ENCODE measurements at places on chromosomes 7 and 10.

DNA sequence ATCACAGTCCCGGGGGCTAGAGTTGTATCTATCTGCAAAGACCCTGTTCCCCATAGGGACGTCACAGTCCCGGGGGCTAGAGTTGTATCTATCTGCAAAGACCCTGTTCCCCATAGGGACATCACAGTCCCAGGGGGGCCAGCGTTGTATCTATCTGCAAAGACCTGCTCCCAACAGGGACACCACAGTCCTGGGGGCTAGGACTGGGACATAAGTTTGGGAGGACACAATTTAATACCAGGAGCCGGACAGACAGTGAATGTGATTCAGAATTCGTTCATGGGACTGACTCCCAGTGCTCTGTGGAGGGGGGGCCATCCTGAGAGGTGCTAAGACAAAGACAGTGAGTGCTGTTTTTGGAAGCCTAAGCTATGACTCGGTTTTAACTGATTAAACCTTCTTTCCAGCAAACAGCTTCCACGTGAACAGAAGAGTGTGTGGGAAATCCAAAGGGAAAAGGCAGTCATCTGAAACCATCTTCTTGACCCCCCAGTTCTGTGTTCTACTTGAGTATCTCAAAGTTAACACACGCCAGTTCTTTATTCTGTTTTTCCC, 153.0 kb downstream of the DIP2C start:
- no peak for DNase-seq

DNA sequence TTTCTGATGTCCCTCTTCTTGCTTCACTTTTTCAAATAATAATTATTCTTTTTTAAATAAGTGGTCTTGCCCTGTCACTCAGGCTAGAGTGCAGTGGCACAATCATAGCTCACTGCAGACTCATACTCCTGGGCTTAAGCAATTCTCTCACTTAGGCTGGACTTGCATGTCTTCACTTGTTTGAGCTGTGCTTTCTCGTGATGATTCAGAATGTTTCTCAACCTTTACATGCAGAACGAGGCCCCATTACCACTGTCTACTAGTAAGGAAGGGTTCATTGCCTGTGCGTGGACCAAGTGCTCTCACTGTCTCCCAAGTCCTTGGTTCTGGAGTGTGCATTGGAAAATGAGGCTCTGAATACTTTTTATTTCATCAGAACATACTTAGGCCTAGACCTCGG, 468.6 kb upstream of the COBL start:
- DNase-seq = no peak

DNA sequence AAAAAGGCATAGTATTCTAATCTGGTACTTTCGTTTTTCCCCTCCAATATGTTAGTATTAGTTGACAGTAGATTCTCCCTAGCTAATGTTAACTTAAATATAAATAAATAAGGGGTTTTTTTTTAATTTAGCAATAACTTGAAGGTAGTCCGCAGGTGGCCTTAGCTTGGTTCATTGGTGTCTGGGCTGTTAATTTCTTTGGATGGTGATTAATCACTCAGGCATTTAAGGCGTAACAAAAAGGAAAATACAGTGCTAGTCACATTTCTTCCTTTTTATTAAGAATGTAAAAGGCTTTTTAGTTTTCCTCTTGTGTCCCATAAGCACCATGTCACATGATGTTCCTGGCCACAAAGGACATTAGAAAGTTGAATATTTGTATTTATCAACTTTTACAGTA, 161.0 kb upstream of the POT1 start:
- DNase-seq = no peak

DNA sequence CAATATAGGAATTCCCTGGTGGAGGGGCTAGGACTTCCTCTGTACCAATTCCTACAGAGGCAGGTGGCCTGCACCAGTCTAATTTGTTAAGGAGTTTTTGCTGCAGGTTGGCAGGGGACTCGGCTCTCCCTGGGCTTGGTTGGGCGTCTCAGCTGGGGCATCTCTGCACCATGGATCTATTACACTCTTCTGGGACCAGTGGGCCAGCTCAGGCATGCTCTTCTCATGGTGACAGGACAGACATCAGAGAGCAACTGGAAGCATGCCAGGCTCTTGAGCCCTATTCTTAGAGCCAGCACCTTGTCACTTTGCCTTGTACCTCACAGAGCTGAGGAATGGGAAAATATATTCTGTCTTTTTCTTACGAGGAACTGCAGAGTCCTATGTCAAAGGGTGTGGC, 74.6 kb downstream of the SH2D4B start:
- no peak for DNase-seq

- peak; percentile 36 for DNase-seq
These were observed 779 bp downstream of the C1QL3 start for GRCh38 chr10:16520900-16521299.

DNA sequence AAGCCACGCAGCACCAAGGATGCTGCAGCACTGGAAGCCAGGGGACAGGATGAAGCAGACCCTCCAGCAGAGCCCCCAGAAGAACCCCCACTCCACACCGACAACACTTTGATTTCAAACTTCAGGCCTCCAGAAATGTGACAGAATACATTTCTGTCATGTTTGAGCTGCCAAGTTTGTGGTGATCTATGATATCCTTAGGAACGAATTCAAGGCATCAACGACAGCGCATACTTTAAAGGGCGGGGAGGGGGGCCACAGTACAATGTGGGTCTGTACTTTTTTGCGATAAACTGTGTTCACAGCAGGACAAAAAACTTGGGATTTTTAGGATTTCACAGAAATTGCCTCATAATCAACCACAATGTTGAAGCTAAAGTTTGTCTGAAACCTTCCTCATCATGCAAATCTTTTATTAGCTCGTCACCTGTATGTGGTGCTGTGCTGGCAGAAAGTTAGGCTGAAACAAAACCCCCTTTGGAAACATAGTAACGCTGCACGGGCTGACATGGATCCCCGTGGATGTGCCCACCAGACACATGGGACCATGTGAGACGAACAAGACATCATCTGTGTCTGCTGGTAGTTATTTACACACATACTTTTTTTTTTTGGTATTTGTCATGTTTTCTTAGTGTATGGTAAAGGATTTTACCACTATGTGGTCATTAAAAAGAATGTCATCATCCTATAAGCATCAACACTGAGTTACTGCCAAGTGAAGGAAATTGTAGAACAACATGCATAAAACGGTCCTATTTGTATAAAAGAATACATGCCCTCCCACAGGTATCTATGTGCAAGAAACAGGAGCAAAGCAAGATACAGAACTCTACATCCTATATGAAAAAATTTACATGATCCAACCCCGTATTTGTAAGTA, 113.3 kb upstream of the AFAP1L2 start:
- no peak for DNase-seq

- no peak for DNase-seq
These were observed 348.9 kb downstream of the ARL4A start for GRCh38 chr7:13036256-13036780.

DNA sequence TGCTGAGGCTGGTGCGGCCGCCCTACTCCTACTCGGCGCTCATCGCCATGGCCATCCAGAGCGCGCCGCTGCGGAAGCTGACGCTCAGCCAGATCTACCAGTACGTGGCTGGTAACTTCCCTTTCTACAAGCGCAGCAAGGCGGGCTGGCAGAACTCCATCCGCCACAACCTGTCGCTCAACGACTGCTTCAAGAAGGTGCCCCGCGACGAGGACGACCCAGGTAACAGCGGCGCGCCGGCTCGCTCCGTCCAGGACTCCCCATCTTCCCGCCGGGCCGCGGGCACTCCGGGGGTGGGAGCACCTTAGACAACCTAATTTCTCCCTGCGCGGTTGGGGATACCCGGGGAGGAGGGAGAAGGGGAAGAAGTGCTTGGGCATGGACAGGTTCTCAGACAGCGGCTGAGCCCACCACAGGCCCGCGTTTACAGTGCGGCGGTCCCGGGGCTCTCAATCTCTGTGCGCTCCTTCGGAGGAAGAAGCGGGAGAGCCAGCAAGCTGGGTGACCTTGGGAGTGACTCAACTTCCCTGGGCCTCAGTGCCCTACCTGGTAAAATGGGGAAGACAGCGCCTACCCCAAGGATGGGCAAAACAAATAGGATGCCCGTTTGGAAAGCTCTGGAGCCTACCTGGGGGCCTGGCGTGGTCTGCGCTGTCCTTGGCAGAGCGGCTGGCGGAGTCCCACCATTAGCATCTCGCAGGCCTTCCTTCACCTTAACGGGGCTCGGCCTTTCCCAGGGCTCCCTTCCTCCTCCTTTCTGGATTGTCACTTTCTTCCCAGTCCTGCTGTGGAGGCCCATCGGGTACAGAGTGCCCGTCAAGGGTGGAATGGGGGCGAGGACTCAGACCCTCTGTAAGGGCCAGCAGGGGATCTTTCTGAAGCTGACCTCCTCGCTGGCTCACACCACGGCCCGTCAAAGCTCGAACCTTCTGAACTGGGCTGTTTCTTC, 852 bp downstream of the FOXI2 start:
- DNase-seq = no peak

DNA sequence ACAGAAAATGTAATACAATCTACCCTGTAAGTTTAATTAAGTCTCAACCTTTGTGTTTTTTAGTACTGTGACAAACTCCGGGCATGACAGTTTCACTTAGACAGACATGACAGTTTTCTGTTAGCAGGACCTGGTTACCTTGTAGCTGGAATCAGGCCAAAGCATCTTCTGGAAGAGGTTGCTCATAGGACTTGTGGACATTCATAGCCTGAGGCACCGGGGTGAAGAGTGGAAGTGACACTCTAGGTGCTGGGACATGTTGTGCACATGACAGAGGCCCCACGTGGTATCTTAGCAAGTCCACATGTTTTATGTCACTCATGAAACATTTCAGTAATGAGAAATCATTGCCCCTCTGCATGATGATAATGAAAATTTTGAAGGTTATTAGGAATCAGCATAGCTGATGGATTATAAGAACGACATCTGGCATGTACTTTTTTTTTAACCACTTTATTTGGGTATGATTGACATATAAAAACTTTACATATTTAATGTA, 441.4 kb downstream of the CNTNAP2 start:
- DNase-seq = no peak

GRCh38 chr7:45599851-45600706, 25.9 kb downstream of the ADCY1 start:
- no peak for DNase-seq

GRCh38 chr7:27102581-27103442, at the start of gene HOXA2:
TSS of gene HOXA2 (minus strand) at chr7:27102683. CDS start at chr7:27102500, 183 bp downstream.
- no peak for DNase-seq

GRCh38 chr10:110426294-110427181, 71.2 kb upstream of the DUSP5 start:
- DNase-seq = no peak

Data from stimulated activated CD4-positive, alpha-beta T cell treated with anti-CD3 and anti-CD28 coated beads, Interleukin-4, amount 100 ng/mL, for 48 hours (primary cell).